RCC 7860 (cell line): ENCODE measurements at places on chromosomes 5 and 9.

DNA sequence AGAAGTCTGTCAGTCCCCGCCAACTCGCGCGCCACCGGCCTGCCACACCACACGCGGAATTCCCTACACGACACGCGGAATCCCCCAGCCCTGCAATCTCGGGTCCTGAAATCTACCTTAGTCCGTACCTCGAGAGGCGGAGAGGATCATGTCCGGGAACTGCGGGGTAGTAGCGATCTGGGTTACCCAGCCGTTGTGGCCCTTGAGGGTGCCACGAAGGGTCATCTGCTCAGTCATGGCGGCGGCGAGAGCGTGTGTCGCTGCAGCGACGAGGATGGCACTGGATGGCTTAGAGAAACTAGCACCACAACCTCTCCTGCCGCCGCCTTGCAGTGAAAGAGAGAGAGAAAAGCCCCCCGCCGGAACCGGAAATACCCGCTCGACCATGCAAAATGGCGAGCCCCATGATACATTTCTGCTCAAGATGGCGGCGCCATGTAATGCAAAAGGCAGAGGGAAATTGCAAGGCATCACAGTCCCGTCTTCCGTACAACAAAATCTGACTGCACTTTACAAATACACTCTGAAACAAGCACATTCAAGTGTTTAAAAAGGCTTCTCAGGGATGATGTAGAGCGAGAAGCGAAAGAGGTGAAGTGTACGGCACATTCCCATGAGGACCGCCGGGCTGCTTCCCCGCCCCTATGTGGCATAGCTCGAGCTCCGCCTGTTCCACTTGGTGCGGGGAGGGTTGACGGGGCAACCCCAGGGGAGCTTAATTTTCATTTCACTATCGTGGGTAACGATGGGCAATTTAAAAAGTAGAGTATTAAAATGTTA, at the start of gene RACK1:
TSS of gene RACK1 (minus strand) at position 343 of the 780 bp plus-strand sequence. CDS start at position 237, 106 bp downstream.
- DNase-seq: peak; percentile 79

- DNase-seq: no peak
These were observed 33.4 kb upstream of the SLC25A51 start for GRCh38 chr9:37937366-37937765.

DNA sequence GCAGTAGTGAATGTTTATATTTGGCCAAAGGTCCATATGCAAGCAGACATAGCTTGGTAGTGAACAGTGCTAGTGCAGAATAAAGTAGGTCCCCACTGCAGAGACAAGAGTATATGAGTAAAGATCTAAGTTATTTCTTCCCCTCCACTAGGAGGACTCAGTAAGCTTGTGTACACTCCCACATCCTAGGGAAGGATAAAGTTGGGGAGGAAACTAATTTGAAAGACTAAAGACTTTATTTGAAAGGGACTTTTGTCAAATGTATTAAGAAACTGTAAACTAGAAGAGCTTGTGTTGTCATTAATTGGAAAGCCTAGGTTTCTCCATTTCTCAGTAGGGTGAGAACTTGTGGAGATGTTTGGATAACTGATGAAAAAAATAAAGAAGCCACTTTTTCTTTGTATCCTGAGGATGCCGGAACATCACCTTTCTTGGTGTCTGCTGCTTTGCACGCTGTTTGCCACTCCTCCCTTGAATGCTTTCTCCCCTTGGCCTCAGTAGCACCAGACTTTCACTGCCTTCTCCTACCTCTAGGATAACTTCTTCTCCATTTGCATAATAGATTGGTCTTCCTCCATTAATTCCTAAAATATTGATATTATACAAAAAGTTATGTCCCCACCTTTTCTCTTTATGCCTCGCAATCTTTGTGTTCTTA, 329.0 kb downstream of the PARP8 start:
- no peak for DNase-seq

DNA sequence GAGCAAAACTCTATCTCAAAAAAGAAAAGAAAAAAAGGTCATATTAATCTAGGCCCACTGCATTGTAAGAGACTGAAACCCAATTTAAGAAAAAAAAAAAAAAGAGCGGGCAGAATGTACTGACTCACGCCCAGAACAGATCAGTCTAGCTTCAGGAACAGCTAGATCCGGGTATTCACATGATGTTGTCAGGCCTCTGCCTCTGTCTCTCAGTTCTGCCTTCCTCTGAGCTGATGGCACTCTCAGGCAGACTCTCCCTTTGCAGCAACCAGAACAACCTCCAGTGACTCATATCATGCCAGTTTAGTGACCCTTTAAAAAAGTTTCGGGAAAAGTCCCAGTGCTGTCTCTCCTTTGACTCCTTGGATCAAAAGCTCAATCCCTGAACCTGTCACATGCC, 53.0 kb downstream of the NEURL1B start:
- no peak for DNase-seq

GRCh38 chr5:123085638-123086286, 3.3 kb upstream of the PRDM6 start:
- no peak for DNase-seq

GRCh38 chr9:34501889-34502425, 20.8 kb downstream of the ENHO start:
- DNase-seq: no peak

DNA sequence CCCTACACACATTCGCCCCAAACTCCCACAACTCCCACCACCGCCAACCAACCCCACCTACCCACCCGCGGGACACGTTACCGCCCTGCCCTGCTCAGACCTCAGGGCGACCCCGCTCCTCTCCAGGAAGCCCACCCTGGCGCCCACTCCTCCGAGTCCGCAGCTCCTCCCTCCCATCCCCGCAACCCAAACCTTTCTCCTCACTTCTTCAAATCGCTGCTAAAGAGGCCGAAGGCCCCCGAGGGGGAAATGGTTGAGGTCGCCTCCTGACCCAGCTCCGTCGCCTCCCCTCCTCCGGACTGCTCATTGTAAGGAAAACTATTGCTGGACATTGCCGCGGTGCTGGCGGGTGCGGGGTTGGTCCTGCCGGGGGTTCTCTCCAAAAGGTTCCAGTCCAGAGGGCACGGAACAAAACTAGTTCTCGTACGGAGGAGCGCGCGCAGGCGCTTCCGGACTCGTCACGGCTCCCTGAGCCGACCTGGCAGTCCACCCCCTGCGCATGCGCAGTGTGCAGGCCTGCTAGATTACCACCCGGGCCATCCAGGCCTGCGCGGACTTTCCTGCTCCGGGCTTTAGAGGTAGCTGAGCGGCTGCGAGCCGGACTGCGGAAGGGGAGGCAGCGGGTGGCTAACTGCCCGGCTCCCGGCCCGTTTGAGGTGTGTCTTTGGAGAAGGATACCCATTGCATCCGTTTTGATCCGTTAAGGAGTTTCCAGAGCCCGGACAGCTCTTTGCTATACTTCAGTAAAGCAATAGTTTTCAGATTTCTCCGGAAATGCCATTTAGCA, at the start of gene AP3B1:
TSS of gene AP3B1 (minus strand) at position 451 of the 787 bp plus-strand sequence. CDS start at position 332, 119 bp downstream.
- peak; percentile 90 for DNase-seq

DNA sequence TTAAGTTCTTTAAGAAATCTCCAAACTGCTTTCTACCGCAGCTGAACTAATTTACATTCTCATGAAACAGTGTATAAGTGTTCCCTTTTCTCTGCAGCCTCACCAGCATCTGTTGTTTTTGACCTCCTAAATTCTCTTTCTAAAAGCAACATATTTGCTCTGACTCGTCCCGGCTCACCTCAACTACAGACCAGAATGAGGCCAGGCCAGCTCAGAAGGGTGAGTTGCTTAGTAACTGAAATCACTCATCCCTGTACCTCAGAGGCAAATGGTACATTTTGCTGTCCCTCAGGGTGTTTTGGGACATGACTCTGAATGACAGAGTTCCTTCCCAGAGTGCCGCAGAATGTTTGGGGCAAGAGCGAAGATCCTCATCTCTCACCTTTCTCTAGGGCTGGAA, 127.5 kb downstream of the FRMD3 start:
- no peak for DNase-seq

- no peak for DNase-seq
These were observed 101.2 kb downstream of the SLC28A3 start for GRCh38 chr9:84239343-84239742.

- no peak for DNase-seq
These were observed 1009.4 kb downstream of the TLE1 start for GRCh38 chr9:80679916-80680315.

DNA sequence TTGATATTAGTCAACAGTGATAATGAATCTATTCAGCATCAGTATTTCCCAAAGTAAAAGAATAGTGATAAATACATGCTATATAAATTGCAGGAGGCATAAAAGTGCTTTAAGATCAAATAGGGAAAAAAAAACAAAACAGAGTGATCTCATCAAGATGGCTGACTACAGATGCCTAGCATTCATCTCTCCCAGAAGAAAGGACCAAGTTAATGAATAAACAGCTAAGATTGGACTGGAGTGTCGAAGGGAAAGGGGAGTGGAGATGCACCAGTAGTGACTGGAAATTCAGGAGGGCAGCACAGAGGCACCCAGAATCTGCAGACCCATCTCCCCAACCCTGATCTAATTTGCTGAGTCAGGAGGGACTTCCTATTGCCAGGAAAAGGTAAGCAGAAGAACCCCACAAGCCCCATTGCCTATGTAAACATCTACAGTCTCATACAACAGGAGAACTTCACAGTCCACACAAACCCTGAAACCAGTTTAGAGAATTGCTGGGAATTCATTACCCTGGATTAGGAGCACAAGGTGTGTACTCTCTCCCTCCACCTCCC, 699.4 kb downstream of the PTPRD start:
- no peak for DNase-seq

DNA sequence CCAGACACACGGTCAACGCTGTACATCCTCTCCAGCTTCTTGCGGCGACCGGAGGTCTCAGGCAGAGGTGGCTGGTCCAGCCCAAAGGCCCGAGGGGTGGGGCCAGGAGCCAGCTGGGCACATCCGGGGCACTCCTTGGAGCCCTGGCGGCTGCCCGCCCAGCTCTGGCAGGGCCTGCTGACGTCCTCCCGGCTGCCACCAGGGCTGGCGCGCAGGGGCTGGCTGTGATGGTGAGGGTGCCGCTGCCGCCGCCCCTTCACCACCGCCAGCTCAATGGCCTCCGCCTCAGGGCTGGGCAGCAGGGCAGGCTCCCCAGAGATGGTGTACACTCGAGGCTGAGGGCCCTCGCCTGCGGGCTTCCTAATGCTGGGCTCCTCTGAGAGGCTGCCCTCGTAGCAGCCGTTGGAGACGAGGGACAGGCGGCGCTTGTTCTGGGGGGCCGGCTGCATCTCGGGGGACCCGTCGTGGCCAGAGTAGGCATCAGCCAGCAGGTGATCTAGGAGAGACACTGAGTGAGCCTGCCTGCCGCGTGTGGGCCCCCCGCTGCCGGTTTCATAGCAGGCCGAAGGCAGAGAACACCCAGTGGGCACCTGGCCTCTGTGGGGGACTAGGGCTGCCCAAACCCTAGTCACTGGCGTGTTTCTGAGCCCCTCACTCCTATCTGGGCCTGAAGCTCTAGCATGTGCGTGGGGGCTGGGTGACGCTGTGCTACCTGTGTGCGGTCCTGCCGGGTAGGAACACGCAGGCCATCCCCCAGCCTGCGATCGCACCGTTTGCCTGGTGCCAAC, 1.5 kb downstream of the NSMF start:
- DNase-seq: no peak

DNA sequence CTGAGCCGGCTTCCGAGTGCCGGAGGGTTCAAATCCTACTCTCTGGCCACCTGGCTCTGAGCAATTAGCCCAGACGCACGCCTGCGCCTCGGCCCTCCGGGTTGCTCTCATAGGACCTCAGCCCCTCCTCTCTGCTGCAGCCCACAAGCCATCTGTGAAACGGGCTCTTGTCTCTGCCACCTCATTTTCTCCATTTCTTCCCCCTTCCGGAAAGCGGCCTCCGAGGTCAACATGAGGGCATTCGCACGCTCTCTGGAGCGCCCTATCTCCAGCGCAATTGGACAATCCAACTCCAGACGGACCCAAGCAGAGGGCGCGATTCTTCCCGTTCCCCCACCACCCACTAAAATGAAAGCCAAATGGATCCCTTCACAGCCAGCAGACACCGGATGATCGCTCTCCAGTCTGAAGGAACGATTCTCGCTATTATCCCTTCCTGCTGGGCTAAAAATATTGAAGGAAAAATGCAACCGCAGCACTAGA, 41.5 kb downstream of the VAV2 start:
- DNase-seq: no peak

DNA sequence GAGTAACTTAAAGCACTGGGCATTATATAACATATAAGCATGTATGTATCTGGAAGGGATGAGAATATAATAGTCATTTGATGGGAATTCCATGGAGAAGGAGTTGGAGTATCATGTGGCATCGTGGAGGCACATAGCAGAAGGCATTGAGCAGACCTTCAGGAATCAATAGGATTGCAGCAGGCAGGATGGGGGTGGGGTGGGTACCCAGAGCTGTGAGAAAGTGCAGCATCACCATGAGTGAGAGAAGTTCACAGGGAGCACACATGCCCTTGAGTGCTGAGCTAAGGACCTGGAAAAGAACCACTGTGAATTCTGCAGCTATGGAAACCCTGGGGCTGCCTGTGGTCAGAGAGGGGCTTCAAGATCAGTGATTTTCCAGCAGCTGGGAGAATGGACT, 57.3 kb downstream of the MED10 start:
- no peak for DNase-seq

DNA sequence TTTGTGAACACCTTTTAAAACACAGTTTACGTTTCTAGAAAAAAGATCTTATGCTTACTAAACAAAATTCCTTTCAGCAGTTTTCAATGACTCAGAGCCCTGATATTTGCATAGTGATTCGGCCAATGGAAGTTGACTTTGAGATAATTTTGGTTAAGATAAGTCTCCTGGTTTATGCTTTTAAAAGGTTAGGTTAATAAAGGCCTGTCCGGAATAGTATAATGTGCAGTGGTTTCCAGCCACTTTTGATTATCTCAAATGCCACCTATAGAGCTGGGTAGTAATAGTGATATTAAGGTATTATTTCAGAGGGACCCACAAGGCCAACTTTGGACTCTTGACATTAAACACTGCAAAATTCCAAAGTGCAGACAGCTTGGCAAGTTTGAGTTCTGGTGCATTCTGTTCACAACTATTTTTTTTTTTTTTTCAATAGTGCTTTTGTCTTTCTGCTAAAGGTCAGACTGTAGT, 86.1 kb downstream of the F2RL2 start:
- no peak for DNase-seq

DNA sequence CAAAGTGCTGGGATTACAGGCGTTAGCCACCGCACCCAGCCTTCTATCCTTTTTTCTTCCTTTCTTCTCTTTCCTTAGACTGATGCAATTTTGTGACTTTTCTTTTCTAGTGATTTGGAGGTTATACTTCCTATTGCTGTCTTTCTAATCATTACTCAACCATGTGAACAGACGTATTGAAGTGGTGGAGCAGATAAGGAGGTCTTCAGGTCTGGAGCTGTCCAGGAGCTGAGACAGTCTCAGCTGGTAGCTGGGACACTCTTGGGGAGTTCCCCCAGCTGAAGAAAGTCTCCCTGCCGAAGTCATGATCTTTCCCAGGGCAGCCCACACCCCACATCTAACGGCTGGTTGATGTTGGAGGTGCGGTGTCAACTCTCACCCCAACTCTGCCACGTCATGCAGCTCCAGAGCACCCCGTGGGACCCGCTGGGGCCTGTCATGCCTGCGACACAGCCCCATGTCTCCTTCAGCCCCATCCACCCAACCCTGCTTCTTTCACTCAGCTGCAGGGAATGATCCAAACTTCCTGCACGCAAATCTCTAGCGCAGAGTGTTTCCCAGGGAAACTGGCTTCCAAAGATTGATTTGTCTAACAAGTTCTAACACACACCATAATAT, 41.1 kb downstream of the NSUN2 start:
- DNase-seq: no peak
